ENCODE measurements at places on chromosomes 3 and 15.
A peak's percentile ranks its signal among the peaks of the same experiment; 100 is the strongest.

- no peak for DNase-seq
Measured at GRCh38 chr15:57662091-57662744, 44.3 kb upstream of the POLR2M start.

DNA sequence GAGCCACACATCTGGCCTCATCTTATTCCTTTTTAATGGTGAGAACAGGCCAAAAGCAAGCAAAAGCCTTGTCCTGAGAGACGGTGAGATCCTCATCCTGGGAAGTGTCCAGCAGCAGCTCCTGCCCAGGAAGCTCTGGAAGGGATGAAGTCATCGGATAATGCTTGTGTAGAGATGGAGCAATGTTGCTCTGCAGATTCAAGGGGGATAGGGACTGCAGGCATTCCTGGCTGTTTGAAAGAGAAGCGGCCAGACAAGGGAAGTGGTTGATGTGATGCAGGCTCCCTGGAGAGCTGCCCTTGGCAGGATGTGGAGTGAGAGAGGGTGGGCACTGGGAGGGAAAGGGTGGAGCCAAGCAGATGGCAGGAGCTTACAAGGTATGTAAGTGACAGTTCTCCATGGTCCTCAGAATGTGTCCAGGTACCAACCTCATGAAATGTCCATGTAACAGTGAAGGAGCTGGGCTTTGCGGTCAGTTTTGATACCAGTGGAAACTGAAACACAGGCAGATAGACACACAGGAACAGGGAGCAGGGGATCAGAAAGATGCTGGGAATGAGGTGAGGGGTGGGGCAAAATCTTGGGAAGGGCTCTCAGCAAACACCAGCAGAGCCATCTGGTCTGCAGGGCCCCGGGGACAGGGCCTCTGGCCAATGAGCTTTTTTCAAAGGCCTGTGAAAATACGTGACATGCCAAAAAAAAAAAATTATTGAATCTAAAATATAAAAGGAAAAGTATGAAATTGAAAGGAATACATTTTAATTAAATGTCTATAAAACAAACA, 32.2 kb upstream of the LACTB start:
- DNase-seq, result peak; percentile 95

- no peak for DNase-seq
Measured at GRCh38 chr15:63530752-63531299, 26.4 kb downstream of the USP3 start.

GRCh38 chr3:193240850-193241706, at the start of gene PLAAT1:
Gene PLAAT1, plus strand, starts transcription at chr3:193241222. Its CDS starts 14,429 bp downstream, at chr3:193255651.
- peak; percentile 63 for DNase-seq

DNA sequence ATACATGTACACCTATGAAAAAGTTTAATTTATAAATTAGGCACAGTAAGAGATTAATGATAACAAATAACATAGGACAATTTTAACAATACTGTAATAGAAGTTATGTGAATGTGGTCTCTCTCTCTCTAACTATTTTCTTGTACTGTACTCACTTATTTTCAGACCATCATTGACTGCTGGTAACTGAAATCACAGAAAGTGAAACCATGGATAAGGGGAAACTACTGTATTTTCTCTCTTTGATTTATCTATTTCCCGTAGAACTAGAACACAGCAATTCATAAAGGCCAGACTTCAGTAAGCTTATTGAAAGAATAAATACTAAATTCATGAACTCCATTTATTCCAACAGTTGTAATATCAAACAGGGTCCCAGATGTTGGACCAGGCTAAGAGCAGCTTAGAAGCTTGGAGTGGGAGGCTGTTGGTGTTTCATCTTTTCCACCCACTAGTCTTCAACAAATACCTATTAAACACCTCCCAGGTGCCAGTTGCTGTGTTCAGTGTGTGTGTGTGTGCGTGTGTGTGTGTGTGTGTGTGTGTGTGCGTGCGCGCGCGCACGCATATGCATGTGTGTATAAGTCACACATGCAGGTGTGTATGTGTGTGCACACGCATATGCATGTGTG, 235.4 kb downstream of the FOXP1 start:
- DNase-seq, result no peak

DNA sequence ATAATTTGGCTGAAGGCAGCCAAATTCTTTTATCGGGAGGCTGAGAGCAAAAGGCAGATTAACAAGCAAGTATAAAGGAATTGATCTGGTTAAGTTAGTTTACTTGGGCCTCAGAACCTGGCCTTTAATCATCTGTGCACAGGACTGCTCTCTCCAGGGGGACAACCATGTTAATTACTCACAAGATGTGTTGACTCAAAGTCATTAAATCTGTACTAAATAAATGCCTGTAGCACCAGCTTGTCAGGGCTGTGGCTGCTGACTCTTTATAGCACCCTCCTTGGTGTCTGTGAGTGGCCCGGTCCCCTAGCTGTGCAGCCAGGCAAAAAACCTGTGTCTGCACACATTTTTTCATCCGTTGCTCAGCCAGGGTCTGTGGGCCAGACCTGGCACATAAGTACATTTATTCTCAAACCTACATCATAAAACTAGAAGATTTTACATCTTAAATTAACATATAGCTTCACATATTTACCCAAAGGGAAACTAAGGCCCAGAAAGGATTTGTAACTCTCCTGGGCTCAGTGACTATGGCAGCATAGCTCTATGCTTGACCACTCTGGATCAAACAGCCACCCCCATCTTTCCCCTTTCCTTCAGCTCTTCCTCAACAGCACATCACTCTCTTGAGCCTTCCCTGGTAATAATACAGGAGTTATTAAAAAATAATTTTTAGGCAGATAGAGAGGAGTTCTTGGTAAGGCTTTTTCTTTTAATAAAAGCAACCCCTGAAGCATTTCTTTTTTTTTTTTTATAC, 51.4 kb downstream of the NCEH1 start:
- peak; percentile 55 for DNase-seq

DNA sequence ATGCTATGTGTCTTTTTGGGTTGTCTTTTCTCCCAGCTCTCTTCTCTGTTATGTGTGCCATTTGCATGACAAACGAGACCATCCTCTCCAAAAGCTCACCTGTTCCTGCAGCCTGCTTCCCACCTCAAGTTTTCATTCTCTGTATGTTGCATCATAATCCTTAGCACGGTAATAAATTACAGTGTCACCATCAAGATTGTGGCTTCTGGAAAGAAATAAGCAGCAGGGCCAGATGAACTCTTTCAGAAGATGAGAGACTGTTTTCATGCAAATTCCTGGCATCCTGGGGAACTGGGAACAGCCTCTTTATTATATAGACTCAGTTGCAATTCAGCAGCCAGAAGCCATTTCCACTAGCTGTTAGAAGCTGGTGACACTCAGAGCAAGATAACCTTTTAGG, 436.7 kb downstream of the EPHB1 start:
- no peak for DNase-seq

- peak; percentile 18 for DNase-seq
Measured at GRCh38 chr3:141231952-141232823, 563 bp downstream of the PXYLP1 start.

DNA sequence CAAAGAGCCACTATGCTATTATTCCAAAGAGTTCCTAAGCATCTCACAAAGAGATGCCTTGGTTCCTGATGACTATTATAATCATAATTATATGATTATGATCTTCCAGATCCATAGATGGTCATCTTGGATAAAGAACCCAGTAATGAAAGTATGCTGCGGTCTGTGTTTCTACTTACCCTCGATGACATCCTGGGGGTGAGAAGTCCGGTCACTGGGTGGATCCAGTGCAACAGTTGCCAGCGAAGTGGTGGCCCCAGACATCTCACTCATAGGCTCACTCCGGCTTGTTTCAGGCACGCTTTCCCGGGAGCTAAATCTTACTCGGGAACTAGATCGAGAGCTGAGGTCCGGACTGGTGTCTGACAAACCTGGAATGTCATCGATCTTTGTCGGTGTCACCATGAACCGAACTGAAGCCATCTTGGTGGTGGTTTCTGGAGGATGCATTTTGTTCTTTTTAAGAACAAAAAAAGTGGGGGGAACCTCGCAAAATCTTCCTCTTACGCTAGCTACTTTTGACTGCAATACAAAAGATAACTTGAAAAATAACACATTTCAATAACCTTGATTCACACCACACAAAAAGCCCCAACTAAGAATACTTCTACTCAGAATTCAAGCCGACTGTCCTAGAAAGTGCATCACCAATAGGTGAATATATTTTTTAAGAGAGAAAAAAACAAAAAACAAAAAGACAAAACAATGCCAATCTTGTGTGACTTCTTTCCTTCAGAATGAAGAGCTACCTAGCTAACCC, 1.2 kb downstream of the SLC12A6 start:
- DNase-seq, result no peak

DNA sequence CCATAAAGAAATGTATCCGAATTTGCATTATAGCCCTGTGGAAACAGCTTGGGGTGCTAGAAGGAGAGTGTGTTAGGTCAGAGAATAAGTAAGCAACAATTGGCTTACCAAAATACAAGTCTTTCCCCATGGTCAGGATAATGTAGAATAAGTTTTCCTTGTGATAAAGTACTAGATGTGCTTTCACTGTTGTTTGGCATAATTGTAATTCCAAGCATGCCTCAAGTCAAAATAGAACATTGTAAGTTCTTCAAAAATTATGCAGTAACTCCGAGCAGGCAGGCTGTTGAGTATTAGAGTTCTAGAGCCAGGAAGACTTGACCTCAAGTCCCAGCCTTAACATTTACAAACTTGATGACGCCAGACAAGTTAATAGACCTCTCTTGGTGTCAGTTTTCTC, 242.0 kb downstream of the TUSC7 start:
- peak; percentile 28 for DNase-seq

DNA sequence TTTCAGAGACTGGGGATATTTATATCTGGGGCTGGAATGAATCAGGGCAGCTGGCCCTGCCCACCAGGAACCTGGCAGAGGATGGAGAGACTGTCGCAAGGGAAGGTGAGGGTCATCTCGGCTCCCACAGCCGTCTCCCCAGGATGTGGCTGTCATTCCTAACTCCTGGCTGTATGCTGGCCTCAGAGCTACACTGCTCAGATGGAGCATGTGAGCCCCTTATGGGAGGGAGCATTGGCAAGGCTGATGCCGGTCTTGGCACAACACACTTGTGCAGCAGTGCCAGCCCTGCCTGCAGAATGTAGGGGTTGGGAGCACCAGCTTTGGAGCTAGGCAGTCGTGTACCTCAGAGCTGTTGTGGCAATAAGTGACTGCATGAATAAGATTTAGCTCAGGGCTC, 5.2 kb downstream of the RCCD1 start:
- DNase-seq, result no peak

GRCh38 chr3:195203606-195204005, 67.4 kb downstream of the XXYLT1 start:
- DNase-seq, result peak; percentile 42

DNA sequence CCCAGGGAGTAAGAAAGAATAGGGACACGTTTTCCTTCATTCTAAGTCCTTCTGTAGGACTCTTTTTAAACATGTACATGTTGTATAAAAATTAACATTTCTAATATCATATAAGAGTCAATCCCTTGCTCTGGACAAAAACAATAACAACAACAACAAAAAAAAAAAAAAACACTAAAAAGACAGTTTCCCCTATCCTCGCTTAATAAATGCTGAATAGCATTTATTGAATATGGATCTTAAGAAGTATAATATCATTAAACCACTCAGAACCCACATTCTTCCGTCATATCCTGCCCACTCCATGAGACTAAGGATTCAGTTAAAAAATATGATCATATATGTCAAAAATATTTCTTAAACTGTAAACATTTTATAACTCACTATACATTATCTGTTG, 145.1 kb downstream of the AQP9 start:
- DNase-seq, result no peak

DNA sequence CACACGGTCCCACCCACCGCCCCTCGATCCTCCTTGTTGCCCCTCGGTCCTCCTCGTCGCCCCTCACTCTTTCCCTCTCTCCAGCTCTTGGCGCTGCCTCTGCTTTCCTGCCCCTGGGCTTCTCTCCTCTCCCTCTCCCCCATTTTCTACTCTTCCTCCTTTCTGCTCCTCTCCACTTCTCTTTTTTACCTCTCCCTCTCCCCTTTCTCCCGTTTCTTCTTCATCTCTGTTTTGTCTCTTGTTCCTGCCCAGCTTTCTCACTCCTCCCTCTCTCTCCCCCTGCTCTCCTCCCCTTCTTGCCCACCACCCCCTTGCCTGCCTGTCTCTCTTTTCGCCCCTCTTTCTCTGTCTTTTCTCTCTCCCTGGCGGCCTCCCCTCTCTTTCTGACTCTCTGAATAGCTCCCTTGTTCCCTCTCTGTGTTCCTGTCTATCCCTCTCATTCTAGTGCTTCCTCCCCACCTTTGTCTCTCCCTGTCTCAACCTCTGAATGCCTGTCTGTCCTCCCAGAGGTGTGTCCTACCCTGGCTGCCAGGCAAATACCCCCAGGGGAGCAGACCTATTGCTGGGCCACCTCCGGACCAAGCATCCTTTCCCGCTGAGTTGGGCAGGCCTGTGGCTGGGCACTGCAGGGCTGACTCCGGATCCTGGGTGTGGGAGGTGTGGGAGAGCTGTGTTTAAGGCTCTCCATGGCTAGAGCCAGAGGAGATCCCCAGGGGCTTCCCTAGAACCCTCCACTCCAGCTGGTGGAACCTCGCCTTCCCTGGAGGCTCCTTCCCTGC, 41.0 kb downstream of the EPHB3 start:
- peak; percentile 34 for DNase-seq

GRCh38 chr15:48465410-48465809, 134.2 kb downstream of the DUT start:
- no peak for DNase-seq

DNA sequence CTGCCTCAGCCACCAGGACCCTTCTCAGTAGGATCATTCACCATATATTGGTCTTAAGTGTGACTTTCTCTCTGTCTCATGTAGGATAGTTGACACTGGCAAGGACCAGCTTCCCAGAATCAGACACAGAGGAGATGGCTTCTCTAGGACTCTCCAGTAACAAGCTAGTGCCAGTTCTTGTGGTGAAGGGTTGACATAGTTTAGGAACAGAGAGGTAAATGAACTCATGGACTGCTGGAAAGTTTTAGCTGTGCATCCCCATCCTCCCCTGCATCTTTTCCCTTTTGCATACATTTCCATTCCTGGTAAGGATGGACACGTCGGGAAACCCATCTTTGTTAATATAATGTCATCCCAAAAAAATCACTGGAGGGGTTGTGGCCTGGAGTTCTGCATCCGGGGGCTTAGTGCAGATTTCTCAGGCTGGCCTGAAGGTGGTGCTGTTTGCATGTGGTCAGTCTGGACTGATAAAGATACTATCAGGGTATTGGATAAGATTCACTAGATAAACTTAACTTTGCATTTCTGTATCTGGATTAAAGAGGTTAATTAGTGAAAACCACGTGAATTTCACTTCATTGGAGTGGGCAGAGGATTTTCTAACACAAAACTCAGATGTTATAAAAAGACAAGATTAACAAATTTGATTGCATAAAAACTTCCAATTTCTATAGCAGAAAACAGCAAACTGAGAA, 110.8 kb downstream of the TBC1D2B start:
- DNase-seq, result peak; percentile 62

- no peak for DNase-seq
Measured at GRCh38 chr15:58311556-58311955, 120.2 kb upstream of the LIPC start.

GRCh38 chr3:108946292-108947285, 7.1 kb downstream of the GUCA1C start:
- no peak for DNase-seq

DNA sequence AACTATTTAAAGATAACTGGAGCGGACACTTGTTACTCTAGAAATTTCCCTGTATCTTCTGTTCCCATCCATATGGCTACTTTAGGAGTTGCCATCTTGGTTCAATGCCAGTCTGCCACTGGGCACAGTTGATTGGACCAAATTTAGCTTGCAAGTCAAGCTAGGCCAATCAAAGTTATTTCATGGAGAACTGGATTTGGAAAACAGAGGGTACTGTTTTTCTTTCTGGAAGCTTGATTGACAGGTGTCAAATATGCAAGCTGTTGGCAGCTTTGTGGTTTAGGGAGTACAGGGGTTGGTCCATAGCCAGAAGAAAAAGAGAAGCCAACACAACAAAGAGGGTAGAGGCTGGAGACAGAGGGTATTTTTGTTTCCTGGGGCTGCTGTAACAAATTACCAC, 33.4 kb upstream of the KLHL25 start:
- DNase-seq, result no peak
